ENCODE measurements at places on chromosomes 2 and 18. TPM values are rescaled to one million over a fixed set of nuclear protein-coding genes. Genes with fewer than 3 reads are reported as not detected.
A peak's percentile ranks its signal among the peaks of the same experiment; 100 is the strongest.

DNA sequence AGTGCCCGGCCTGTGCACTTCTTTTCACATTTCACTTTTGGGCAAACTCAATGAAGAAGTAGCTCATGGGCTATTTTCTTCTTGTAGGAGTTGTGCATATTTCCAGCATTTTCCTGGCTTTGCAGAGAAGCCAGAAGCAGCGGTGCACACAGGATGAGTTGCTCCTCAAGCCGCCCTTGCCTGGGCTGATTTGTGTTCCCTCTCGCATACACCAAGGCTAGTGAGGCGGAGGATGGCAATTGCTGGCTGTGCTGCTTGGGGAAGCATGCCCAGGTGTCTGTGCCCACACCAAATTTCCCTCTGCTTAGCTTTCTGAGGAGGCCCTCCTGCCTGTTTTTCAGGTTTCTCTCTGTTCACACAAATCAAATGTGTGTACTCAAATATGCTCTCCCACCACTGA, 85.4 kb upstream of the TMEM200C start:
- DNase-seq, result no peak

GRCh38 chr2:107810734-107811133, 16.0 kb upstream of the RGPD4 start:
- DNase-seq, result no peak

DNA sequence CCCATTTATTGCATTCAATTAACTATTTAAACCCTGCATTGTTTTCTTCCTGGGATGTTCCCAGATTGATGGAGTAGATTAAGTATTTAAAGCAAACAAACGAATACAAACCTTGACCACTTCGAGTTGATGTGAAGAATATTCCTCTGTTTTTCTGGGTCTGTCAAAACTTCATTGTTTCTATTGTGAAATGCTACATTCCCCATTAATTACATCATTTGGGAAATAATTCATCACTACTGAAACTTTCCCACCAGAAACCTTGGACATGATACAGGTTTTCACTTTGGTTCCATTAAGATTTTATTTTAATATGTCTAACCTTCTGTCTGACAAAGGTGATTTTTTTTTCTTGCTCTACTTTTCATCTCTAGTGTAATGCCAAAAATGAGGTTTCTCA, 365.1 kb upstream of the ETAA1 start:
- no peak for DNase-seq

Gene GLI2
- 23.1 TPM for total RNA-seq

DNA sequence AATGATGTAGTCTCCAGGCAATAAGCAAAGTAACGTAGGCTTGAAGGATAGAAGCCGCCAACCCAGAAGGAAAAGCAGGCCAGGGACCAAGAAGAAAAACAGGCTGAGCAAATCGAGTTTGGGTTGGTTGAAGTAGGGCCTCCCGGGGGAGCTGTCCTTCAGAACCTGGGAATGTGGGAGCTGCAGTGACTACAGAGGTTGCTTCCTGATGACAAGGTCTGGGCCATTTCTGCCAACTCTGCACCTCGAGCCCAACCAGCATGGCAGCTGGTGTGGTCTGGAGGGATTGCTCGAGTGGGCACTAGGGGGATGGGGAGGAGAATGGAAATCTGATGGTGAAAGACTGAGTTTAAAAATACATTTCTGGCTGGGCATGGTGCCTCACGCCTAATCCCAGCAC, 14.1 kb downstream of the ACMSD start:
- no peak for DNase-seq

Gene LAMA1
- not detected for total RNA-seq

Gene SKA1
- not detected for total RNA-seq

GRCh38 chr2:36380624-36381481, 25.3 kb downstream of the CRIM1 start:
- DNase-seq, result no peak

DNA sequence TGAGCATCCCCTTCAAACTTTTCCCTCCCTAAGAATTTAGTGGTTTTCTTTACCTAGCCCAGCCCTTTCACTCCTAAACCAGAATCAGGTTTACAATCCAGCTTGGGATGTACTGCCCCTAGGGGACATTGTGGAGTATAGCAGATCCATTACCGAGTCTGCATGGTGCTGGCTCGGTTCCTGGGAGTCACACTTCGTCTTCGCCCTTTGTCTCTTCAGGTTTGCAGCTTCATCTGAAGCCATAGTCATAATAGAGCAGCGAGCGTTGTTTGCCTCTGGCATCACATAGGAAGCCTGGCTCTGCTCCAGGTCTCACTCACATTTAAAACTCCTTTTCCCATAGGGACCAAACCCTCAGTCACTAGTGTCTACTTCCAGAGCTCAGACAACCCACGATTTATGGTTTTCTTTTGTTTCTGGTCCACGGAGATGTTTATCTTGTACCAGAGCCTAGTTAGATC, 16.8 kb upstream of the LYPD6 start:
- no peak for DNase-seq

GRCh38 chr2:217976301-217976700, 26.5 kb downstream of the TNS1 start:
- DNase-seq, result no peak

DNA sequence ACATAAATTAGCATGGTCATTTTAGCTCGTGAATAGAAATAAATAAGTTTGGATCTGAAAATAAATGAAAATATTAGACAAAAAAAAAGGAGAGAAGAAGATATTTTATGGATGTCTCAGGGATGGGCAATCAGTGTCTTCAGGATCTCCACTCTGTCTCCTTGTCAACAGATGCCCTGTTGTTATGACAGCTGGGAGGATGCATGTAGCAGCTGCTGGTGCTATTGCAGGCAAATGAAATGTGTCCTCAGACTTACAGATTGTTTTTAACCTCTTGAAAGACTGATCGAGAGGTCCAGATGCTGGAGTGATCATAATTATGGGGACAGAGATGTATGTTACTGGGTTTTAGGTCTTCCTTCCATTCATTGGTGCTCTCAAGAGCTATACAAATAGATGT, 24.7 kb upstream of the ARL4C start:
- no peak for DNase-seq

Gene CROCC2
- 2.9 TPM for total RNA-seq

Gene GREB1L
- 2.2 TPM for total RNA-seq

Gene IL1B
- total RNA-seq, result not detected

DNA sequence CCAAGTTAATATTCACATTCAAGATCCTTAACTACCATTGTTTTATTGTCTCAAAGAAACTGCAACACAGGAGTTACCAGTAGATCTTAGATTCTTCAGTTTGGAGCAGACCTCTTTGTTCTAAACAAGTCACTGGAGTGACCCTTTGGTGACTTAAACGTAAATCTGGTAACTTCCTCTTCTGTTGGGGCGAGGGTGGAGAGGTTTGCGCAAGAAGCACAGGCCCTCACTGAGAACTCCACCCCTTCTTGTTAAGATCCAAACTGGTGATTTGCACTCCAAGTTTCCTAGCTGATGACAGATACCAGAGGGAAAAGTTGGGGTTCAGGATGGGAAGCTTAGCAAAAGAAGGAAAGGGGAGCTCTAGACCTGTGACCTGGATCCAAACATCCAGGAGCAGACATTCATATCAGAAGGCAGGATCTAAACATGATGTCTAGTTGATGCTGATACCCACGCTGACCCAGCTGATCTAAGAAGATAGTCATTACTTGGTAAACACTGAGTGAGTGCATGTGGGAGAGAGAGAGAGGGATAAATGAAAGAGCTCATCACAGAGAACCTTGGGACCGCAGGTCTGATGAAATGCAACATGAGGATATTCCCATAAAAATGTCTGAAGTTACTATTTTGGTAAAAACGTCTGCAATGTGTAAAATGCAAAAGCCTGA, 256.0 kb downstream of the CDH20 start:
- no peak for DNase-seq

DNA sequence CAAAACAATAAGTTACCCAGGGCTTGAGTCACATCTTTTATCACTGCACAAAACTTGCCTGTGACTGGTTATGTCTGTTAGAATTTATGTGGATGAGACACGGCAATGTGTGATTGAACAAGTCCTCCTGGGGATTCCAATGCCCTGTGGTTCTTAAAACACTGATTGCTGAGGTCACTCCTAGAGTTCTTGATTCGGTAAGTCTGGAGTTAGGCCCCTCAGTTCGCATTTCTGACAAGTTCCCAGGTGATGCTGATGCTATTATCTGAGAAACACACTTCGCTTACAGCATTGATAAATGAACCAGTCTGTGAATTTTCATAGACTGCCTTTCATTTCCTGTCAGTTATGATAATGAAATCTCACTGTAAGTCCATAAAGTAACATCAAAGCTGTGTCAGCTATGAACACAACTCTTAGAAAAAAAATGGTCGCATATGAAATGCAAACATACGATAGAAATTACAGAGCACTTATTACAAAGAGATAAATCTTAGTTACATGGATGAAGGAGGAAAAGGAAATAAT, 214.0 kb downstream of the DLGAP1 start:
- no peak for DNase-seq

DNA sequence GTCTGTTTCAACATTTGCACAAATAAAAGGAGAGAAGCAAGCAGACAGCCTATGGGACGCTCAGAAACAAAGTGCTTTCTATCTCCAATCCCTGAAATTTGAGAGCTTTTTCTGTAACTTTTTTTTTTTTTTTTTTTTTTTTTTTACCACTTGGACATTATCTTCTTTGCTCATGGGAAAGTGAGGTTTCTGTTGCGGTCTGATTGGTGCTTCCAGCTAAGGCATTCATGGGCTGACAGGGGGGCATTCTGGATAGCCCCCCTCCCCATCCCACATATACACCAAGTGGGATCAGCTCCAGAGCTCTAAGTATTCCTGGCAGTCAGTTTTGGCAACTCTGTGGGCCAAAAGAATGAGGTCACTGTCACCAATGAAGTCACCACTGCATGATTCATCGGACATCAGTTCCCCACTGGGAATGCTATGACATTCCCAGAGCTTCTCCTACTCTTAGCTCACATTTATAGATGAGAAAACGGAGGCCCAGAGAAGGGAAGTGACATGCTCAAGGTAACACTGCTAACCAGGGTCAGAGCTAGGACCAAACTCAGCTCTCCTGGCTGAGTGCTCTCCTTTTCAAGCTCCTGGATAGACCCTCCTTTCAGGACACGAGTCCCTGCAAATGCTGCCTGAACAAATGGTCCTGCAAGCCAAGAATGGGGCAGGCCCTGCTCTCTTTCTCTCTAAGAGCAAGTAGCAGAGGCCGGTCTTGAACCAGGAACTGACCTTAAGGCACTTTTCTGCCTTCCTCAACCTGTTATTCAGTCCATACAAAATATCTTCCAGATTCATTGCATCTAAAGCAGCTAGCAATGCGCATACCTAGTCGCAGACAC, 61.3 kb downstream of the TMEM247 start:
- no peak for DNase-seq

- peak; percentile 60 for DNase-seq
These were observed 84.1 kb downstream of the EPAS1 start for GRCh38 chr2:46381263-46381849.

- no peak for DNase-seq
These were observed 62.4 kb upstream of the MSH6 start for GRCh38 chr2:47720559-47720958.

DNA sequence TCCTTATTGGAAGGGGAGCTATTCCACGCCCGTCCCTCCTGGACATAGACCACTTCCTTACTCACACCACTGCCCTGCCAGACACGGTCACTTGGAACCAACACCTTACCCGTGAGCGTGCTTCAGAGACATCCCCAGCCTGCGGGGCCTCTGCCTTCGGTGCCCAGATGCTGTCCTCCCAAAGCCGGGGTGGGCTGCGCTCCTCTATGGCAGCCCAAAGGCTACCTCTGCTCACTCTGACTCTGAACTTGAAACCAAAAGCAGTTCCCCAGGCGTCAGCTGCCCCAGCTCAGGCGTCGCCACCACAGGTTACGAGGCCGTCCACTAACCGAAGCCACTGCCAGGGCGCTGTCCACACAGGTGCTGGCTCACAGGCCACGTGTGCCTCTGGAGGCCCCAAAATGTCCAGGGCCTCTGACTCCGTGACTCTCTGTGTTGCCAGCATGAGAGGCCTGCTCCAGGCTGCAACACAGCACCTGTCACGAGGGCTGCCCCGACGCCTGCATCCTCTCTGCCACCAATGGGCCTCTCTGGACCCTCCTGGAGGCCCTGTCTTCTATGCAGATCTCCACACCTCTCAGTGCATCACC, 23.8 kb downstream of the HDAC4 start:
- DNase-seq, result no peak

DNA sequence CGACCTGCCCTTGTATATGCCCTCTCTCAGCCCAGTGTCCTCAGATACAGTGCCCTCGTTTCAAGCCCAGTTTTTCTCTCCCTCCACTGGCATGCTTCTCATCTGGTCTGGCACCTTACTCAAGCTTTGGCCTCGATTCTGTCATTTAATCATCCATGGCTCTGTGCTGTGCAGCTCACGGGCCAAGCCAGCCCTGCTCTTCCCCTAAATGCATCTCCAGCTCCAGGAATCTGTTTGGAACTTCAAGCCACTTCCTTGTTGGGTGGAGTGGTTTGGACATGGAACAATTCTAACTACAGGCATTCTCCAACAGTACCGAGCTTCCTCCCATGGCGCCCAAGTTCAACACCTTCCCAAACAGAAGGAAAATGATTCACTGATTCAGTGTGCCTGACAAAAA, 76.7 kb upstream of the ZNF397 start:
- DNase-seq, result no peak

DNA sequence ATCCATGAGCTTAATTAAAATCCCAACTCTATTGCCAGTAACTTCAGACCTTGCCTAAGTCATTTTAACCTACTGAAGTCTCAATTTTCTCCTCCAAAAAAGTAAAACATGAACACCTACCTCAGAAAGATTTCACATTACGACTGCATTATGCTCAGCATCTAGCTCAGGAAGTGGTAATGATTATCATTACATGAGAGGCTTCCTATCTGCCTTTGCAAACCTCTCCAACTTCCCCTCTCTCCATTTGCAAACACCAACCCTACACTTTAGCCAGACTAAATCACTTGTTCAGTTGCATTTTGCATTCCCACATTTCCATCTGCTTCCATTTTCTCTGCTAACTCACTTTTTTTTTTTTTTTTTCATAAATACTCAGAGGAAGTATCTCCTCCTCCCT, 6.8 kb downstream of the SLC38A11 start:
- DNase-seq, result no peak

GRCh38 chr2:241686324-241686649, 328 bp downstream of the DTYMK start:
- DNase-seq, result no peak

DNA sequence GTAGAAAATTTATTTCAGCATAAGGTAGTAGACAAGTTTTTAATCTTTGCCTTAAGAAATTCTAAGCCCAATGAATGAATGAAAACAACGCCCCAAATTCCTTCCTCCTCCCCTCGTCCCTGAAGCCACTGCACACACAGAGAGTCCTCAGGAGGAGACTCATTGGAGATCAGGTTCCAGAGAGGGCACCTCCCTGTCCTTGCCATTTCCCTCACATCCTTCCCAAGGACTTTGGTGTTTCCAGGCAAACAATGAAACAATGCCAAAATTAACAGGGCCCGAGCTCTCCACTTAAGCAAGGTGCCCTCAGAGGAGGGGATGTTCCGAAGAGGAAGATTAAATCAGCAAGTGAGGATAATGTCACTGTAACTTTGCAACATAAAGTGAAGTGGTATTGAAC, 240.7 kb downstream of the DCDC2C start:
- DNase-seq, result no peak

GRCh38 chr2:98444436-98445176, at the start of gene INPP4A:
INPP4A (plus strand) TSS chr2:98444858; CDS start chr2:98520049, 75,191 bp downstream.
- peak; percentile 76 for DNase-seq

Gene BMP10
- not detected for total RNA-seq

GRCh38 chr2:43115881-43116280, 110.5 kb downstream of the ZFP36L2 start:
- no peak for DNase-seq

Gene SDC1
- 0.32 TPM for total RNA-seq

GRCh38 chr2:203412546-203413331, 84.5 kb downstream of the ABI2 start:
- DNase-seq, result no peak

- DNase-seq, result no peak
These were observed 29.9 kb downstream of the RHBDD1 start for GRCh38 chr2:226865710-226866109.

Data from ascending aorta (tissue), 2 donors.